GM12878 (cell line): ENCODE measurements at places on chromosomes 12 and 14.

DNA sequence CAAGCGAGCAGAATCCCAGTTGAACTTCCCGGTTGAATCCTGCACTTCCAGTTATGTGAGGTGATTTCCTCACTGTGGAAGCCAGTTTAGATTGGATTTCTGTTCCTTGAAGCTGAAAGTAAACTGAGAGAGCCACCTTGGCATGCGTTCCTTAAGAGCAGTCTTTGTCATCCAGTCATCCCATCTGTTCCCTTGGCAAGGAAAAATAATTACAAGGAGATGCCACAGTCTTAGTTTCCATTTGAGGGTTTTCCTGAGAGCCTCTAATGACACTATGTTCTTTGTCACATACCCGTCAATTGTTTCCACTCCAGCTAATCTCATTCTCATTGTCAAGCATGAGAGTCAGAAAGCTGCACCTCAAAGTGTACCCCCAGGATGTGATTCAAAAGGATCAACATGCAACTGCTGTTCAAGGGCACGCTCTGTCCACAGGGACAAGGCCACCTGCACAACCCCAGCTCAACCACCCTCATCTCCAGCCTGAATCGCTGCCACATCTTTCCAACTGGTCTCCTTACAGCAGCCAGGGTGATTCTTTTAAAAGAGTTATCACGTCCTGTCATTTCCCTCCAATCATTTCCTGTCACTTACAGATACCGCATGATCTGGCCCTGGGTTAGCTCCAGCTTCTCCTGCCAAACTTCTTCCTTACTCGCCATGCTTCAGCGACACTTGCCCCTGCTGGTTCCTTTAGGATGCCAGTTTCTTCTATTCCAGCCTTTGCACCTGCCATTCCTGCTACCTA is 18.0 kb upstream of the TCP11L2 start:
- no peak for DNase-seq

DNA sequence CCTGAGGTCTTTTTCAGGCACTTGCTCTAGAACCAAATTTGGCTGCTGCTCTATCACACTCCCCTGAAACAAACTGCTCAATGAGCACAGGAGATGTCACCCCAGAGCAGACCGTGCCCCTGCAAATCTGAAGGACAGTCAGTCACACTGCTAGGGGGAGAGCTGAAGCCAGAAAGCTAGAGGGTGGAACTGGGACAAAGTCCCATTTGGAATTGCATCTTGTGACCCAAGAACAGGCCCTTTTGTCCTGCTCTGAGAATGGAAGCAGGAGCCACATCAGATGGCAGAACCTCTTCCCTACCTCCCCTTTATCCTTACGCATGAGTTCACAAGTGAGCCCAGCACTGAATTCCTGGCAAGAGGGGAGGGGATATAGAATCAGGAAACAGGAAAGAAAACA is 64.7 kb downstream of the MAP3K9 start:
- DNase-seq: no peak

DNA sequence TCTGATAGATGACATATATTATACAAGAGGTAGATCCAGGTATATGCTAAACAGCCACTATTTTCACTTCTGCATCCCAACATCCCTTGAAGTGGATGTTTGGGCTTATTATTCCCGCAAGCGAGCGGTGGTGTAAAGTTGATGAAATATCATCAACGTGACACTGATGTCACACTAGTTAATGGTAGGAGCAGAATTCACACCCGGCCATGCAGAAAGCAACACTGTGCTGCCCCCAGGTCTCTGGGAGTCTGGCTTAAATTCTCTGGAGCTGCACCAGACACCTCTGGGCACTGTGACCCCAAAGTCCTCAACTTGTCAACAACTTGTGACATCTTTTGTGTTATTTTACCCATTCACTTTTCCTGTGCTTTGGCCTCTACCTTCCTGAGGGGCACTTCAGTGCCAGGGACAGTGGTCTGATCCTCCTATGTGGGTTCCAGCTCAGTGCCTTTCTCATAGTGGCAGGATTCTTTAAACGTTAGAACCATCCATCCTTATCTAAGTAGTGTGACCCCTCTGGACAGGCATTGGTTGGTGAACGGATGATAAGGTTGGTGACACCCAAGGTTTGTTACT is 952 bp downstream of the DRAM1 start:
- DNase-seq: no peak

- DNase-seq: no peak
These were observed 183.1 kb downstream of the TMTC3 start for GRCh38 chr12:88325076-88325815.

- no peak for DNase-seq
These were observed 43.7 kb upstream of the BDKRB2 start for GRCh38 chr14:96160913-96161310.

- no peak for DNase-seq
These were observed 9.4 kb downstream of the COX16 start for GRCh38 chr14:70350078-70350477.

DNA sequence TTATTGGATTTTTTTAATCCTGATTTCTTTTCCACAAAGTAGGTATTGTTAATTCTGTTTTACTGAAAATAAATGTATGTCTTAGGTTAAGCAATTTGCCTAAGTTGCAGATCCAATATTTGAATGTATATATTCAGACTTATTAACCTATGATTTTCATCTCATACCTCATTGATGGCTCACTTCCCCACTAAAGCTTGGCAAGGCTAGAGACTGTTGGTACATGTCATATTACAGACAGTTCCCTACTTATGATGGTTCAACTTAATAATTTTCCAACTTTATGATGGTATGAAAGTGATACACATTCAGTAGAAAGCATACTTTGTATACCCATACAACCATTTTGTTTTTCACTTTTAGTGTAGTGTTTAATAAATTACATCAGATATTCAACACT is 33.2 kb upstream of the KCNH3 start:
- no peak for DNase-seq

GRCh38 chr12:22530-23201 is 43.9 kb upstream of the IQSEC3 start:
- no peak for DNase-seq

- no peak for DNase-seq
These were observed 71.9 kb downstream of the NRXN3 start for GRCh38 chr14:78242086-78242485.

- no peak for DNase-seq
These were observed 3.4 kb upstream of the FRMD6 start for GRCh38 chr14:51648296-51648695.

DNA sequence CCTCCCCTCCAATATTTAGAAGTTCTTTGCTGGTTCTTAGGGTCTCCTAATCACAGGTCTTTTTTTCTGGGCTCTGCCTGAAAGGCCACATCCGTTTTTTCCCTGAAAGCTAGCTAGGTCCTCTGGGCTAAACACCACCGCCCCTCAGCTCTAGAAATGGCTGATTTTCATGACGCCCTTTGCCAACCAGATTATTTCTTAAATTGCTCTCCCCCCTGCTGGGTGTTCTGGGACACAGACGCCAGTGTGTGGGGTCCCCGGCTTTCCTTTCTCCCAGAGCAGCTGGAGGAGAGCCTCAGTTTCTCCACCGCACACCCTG is 45.3 kb upstream of the ATP23 start:
- DNase-seq: no peak

GRCh38 chr14:104477666-104478380 is 101.7 kb upstream of the C14orf180 start:
- no peak for DNase-seq
